ACHN (cell line): ENCODE measurements at places on chromosomes 16 and 17.

DNA sequence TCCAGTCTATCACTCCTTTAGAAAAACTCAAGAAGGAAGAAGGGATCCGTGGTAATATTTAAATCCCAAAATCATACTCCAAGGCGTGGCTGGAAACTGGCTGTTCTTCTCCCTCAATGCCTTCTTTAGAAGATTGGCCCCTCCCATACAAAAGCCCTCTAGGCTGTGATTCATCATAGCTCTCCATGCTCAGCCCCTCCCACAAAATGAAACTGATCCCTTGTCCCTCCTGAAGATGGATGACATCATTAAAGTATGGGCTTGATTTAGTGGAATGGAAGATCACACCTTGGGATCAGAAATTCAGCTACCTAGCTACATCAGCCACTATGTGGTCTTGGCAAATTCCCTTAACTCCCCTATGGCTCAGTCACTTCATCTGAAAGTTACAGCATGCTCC lies 4.1 kb downstream of the GRIN2A start:
- DNase-seq: no peak

DNA sequence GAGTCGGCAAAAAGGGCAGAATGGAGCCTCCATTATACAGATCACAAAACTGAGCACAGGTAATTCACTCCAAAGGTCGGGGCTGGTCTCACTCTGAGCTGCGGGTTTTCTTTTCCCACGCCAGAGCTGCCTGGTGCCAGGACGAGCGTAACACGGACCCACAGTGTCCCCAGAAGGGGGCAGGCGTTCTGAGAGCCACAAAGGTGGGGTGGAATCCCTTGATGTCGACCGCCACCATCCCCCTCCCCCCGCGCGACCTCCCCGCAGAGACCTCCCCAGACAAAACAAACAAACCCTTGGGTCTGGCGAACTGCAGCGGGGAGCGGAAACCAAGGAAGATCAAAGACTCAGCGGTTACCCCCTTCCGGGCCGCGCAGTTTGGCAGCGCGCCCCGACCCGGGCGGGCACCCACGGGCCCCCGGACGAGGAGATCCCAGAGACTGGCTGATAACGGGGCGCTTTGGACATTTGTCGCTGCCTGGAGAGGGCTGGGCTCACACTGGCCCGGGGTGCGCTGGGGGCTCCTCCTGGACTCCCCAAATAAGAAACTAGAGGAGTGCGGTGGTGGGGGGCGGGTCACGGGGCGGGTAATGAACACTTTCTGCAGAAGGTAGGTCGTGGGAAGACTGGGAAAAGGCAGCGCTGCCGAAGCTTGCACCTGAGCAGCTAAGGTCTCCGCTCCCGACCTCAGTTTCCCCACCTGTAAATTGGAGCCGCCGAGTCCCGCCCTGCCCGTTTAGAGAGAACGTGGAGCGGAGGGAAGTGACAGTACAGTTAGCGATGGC lies 664 bp upstream of the NKD1 start:
- DNase-seq: peak; percentile 30

GRCh38 chr16:57262841-57263540 lies 17.9 kb downstream of the ARL2BP start:
- no peak for DNase-seq

DNA sequence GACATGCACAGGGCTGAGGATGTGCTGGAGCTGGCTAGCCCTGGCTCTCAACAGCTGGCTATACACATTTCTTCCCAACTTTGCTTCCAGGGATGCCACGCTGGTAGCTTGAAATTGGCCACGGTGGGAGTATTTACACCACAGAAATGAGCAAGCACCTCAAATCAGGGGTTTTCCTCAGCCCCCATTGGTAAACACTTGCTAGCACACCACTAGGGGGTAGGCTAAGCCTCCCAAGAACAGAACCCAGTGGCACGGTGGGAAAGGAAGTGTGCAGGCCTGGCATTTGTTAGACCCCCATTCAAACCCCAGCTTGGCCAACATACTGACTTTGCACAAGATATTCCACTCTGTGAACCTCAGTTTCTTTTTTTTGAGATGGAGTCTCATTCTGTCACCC lies 12.9 kb downstream of the DRC3 start:
- DNase-seq: peak; percentile 22

DNA sequence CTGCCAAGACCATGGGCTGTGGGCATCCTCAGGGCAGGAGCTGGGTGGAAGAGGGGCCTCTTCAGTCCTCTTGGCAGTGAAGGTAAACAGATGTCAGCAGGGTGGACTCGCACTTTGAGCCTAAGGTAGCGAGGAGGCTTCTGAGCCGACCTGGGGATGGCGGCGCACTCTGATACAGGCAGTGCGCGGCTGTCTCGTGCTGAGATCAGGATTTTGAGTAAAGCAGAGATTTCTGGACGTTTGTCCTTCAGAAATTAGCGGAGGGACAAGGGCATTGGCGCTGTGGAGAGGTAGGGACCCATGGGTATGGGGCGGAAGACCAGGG lies 6.8 kb downstream of the RAB40C start:
- no peak for DNase-seq

GRCh38 chr17:49015924-49016774 lies 19.0 kb downstream of the IGF2BP1 start:
- no peak for DNase-seq

DNA sequence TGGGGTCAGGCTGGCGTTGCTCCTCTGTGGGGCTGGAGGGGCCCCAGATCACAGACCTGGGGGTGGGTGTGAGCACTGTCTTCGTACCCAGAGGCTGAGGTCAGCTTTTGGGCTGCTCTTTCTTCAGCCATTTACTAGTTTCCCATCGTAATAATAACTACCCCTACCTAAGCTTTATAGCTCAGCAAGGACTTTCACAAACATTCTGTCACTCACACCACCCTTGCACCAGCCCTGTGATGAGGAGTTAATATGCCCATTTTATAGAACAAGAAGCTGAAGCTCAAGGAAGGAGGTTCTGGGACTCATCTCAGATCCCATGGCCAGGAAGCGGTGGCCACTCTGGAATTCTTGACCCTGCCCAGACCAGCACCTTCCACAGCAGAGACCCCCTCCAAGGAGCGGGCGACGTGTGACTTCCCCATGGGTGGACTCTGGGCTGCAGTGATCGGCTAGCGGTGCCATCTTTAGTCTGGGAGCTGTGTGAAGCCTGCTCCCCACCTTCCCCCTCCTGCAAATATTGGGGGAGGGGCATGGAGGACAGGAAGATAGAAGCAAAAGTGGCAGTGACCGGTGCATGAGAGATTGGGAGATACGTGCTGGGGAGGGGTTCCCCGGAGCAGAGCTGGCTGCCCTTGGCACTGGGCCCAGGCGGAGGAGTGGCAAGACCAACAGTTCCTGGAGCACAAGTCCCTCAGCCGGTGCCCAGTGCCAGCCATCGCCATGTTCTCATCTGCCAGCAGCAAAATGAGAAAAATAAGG lies 81.8 kb upstream of the TOB1 start:
- no peak for DNase-seq

- DNase-seq: no peak
These were observed 6.9 kb upstream of the TMEM132E start for GRCh38 chr17:34572483-34572882.

- peak; percentile 85 for DNase-seq
These were observed 1418.8 kb downstream of the CDH11 start for GRCh38 chr16:63702981-63703590.

- no peak for DNase-seq
These were observed 3.9 kb upstream of the NXPH3 start for GRCh38 chr17:49571764-49572163.

GRCh38 chr16:12802048-12802447 lies 1.6 kb downstream of the CPPED1 start:
- no peak for DNase-seq

DNA sequence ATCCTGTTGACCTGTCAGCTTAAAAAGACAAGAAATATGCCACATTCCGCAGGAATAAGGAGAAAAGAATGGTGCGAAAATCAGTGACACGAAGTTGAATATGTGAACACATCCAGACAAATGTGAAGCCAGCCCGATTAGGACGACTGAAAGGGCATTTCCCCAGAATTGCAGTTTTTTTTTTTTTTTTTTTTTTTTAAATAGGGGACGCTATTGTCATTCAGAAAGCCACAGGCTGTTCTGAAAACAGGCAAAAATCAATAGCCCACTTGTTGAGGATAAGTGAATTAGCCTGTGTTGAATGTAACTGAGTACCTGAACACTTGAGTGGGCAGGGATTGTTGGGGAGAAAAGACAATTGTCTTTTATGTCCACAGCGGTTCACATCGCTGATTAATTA lies 507.1 kb downstream of the WWOX start:
- DNase-seq: no peak

- no peak for DNase-seq
These were observed 342.5 kb upstream of the C16orf82 start for GRCh38 chr16:26724189-26724588.

GRCh38 chr16:85847681-85848601 lies 48.4 kb downstream of the COX4I1 start:
- no peak for DNase-seq

DNA sequence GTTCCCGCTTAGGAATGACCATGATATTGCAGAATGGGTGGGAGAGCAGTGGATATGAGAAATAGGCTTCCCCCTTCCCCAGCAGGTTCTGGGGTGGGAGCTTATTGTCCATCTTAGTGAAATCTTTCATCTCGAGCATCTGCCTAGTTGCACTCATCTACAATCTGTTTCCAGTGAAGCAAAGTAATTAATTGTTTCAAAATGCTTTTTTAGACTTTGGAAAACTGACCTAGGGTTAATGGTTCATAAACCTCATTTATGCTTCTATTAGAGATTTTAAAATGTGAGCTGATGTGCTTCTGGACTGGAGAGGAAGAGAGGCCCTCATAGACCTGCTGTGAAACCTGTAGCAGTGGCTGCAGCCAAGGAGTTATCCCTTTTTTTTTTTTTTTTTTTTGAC lies 247.7 kb upstream of the XYLT1 start:
- no peak for DNase-seq

GRCh38 chr17:83083368-83084201 lies 4.2 kb downstream of the METRNL start:
- peak; percentile 82 for DNase-seq

GRCh38 chr16:57019746-57020145 lies 30.4 kb downstream of the NLRC5 start:
- no peak for DNase-seq

DNA sequence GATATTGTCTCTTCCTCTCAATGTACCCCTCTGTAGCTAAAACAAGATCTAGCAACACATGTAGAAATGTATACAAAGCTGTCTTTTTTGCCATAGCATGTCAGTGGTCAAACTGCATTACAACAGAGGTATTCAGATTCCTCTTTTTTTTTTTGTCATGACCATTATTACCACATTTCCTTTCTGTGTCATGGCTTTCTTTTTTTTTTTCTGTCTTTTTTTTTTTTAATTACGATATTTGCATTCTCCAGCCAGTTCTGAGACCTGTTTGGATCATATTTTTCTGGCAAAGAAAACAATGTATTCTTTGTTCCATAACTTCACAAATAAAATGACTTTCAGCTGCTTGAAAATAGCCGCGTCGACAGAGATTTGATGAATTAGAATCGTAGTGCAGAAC lies 27.4 kb upstream of the CAPNS2 start:
- no peak for DNase-seq

GRCh38 chr16:87358250-87358649 lies 25.3 kb downstream of the FBXO31 start:
- DNase-seq: no peak

DNA sequence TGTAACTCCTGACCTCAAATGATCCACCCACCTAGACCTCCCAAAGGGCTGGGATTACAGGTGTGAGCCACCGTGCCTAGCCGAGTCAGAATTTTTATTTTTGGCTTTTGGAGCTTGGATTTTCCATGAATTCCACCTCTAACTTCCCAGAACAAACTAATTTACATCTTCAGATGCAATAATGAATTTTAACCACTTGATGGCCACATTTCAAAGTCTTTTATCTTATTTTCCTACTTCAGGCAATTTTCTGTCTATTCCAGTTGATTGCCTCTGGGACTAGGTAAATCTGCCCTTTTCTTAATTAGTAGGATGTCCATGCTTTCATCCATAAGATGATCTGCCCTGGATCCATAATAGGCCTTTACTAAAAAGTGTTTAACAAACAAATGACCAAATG lies 156.4 kb upstream of the ANKFN1 start:
- no peak for DNase-seq

GRCh38 chr16:72947379-72948237 lies 100.3 kb downstream of the ZFHX3 start:
- DNase-seq: no peak

DNA sequence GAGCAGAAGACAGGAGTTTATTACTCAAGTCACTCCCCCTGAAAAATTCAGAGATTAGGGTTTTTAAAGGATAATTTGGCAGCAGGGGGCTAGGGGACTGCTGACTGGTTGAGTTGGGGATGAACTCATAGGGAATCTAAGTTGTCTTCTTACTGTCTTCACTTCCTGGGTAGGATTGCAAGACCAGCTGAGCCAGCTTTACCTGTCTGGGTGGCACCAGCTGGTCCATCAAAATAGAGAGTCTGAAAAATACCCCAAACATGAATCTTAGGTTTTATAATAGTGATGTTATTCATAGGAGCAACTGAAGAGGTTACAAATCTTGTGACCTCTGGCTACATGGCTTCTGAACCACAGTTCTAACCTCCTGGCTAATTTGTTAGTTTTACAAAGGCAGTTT lies 157.9 kb downstream of the PPM1E start:
- DNase-seq: no peak

DNA sequence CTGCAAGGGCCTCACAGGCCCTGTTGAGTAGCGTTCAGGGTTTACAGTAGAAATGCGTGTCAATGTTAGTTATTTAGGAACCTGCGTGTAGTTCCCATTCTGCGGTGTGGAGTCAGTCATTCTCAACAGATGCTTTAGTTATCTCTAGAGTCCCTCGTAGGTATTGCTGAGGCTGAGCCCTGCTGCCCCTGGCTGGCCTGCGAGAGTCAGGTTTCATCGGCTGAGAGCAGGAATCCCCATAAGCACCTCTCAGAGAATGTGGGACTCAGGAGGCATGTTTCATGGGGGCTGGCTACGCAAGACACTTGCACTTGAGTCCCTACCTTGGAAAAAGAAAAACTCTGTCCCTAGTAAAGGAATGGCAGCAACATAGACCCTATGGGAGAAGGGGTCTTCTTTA lies 347.5 kb upstream of the ASIC2 start:
- no peak for DNase-seq

DNA sequence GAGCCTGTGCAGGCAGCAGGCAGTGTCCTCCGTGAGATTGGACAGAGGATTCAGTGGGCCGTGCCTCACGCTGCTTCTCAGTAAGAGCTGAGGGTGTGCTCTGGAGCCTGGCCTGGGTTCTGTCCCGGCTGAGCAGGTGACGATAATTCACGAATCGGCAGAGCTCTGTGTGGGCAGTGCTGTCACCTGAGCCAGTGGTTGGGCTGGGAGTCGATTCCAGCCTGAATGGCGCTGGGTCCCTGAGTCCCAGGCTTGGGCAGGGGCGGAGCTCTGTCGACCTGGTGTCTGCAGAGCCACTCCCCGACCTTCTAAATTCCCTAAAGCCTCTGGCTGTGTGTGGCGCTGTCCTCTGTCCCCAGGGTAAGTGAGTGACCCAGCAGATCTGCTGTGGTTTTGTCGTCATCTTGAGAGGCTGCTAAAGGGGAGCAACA lies 8.4 kb downstream of the ACSF3 start:
- no peak for DNase-seq

- peak; percentile 43 for DNase-seq
These were observed 11.4 kb upstream of the MRPS23 start for GRCh38 chr17:57861000-57861789.

- DNase-seq: no peak
These were observed 59.0 kb upstream of the MED9 start for GRCh38 chr17:17417718-17418181.
